ENCODE measurements at places on chromosomes 13 and 19. TPM values are rescaled to one million over a fixed set of nuclear protein-coding genes. Genes with fewer than 3 reads are reported as not detected.

- H3K4me3 ChIP-seq, result no peak overlapping the region
- H3K27ac ChIP-seq, result no peak overlapping the region
- no peaks in the 10 kb centered on the region for H3K36me3 ChIP-seq
- no peaks in the 10 kb centered on the region for H3K4me1 ChIP-seq
- no peaks in the 10 kb centered on the region for H3K27me3 ChIP-seq
These were observed 350.8 kb downstream of the MYO16 start for GRCh38 chr13:108980237-108980636.

GRCh38 chr13:20774746-20775145 is 985 bp upstream of the EEF1AKMT1 start:
- H3K36me3 ChIP-seq, result no peaks in the 10 kb centered on the region
- H3K4me1 ChIP-seq, result peaks cover 9% of the 10 kb centered on the region
- H3K4me3 ChIP-seq, result no peak overlapping the region

DNA sequence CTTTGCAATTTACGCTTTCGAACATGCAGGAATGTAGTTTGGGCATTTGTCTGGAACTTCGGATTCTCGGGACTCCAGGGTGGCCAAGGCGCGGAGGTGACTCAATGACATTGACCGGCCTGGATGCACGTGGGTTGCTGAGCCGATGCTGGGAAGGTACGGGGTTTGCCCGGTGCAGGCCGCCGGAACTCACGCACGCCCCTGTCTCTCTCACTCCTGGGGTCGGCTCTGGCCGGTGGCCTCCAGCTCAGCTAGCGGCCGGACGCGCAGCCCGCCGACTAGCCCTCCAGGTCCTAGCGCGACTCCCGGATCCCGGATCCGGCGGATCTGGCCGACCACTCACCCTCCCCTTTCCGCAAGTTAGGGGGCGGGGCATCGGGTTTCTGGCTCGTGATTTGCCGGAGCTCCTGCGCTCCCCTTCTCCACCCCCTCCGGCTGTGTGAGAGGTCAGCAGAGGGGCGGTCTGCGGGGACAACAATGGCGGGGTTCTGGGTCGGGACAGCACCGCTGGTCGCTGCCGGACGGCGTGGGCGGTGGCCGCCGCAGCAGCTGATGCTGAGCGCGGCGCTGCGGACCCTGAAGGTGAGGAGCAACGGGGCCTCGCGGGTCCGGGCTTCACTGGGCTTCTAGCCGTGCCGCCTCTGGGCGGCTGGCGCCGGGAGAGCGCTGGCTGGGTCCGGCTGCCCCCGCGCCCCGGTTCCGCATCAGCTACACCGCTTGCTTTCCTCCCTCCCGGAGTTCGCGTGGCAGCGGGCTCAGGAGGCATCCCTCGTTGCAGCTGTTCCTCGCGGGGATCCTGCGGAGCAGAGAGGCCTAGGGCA is at the start of gene PCCA:
Gene PCCA (plus strand): TSS at position 450 of the 821 bp plus-strand sequence. CDS start 28 bp downstream, at position 478.
- H3K4me1 ChIP-seq, result no peaks in the 10 kb centered on the region
- no peaks in the 10 kb centered on the region for H3K36me3 ChIP-seq
- peak; percentile 94 for DNase-seq

GRCh38 chr13:80345771-80346510 is 5.0 kb upstream of the SPRY2 start:
- no peak overlapping the region for H3K27ac ChIP-seq
- H3K36me3 ChIP-seq, result no peaks in the 10 kb centered on the region
- no peaks in the 10 kb centered on the region for H3K27me3 ChIP-seq
- H3K4me1 ChIP-seq, result peaks cover 26% of the 10 kb centered on the region
- no peak for DNase-seq

DNA sequence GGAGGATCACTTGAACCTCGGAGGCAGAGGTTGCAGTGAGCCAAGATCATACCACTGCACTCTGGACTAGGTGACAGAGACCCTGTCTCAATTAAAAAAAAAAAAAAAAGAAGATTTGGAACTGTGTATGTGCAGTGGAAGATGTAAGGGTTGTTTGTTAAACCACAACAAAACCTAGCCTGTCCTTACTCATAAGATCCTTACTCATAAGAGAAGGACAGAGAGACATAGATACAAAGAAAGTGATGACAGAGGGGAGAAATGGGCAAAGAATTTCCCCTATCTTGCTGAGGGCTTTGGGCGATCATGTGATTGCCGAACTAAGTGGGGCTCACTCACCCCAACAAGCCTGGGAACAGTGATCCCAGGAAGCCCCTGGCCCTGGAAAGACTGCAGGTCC is 7.9 kb downstream of the ITPKC start:
- no peaks in the 10 kb centered on the region for H3K4me1 ChIP-seq
- no peak for DNase-seq
- no peak overlapping the region for H3K27ac ChIP-seq

DNA sequence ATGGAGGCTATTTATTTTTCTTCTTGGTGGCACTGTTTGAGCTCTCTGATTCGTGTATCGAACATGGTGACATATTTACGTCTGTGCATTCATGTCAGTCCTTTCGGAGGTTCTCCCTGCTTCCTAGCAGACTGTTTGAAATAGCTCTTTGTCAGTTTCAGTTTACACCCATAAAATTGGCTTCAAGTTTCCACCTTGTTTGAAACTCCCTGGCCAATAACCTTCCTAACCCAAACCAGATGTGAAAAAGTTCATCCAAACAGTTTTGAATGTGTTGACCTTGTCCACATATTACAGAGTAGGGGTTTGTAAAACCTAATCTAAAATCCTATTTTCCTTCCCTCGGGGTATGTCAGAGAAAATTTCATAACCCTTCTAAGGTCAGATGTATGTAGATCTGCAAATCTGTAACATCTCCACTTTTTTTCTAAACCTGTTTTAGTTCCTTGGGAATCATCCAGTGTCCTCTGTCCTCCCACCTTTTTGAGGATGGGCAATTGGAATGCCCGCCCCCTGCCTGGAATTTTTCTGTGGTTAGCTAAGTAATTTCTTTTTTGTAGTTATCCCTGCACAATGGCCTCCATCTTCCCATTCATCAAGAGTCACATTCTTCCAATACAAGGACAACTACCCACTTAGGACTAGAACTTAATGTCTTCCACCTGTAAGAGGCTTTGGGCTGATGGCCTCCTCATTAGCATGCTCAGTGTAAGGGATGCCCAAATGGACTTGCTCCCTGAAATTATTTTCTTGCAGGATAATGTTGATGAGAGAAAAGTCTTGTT is 499.8 kb downstream of the GPC6 start:
- no peak for DNase-seq
- H3K27me3 ChIP-seq, result no peaks in the 10 kb centered on the region
- H3K4me1 ChIP-seq, result no peaks in the 10 kb centered on the region
- H3K27ac ChIP-seq, result no peak overlapping the region

- H3K36me3 ChIP-seq, result no peaks in the 10 kb centered on the region
- peaks cover 6% of the 10 kb centered on the region for H3K27me3 ChIP-seq
- H3K4me1 ChIP-seq, result peaks cover 21% of the 10 kb centered on the region
- peak overlapping the region; percentile 51 for H3K4me3 ChIP-seq
These were observed 1.7 kb upstream of the PCDH17 start for GRCh38 chr13:57629821-57630235.

GRCh38 chr19:49590971-49591730 is at the start of gene PRR12:
Gene PRR12 (plus strand): TSS chr19:49591182. CDS start chr19:49591655, 473 bp downstream.
- peak within 1 kb of the TSS; percentile 81 for H3K4me3 ChIP-seq
- peak within 1 kb of the TSS; percentile 92 for H3K27ac ChIP-seq
- peaks cover 25% of the 10 kb centered on the region for H3K36me3 ChIP-seq
- H3K4me1 ChIP-seq, result peaks cover 33% of the 10 kb centered on the region
- no peaks in the 10 kb centered on the region for H3K27me3 ChIP-seq

The ZNF556 gene
- not detected for total RNA-seq

The DMKN gene
- total RNA-seq, result 6.9 TPM

The SYDE1 gene
- 28.9 TPM for total RNA-seq
